ENCODE measurements at places on chromosomes 12 and 14. TPM values are rescaled to one million over a fixed set of nuclear protein-coding genes. Genes with fewer than 3 reads are reported as not detected.

The NFE2 gene
- total RNA-seq = 0.19 TPM

The CBLN3 gene
- 30.7 TPM for total RNA-seq

The TAS2R30 gene
- 2.8 TPM for total RNA-seq

GRCh38 chr12:25811656-25812126, 146.8 kb upstream of the RASSF8 start:
- H3K4me1 ChIP-seq = peaks cover 29% of the 10 kb centered on the region
- DNase-seq = no peak
- H3K4me3 ChIP-seq = peak overlapping the region; percentile 12
- no peak overlapping the region for H3K27ac ChIP-seq

- no peak overlapping the region for H3K4me3 ChIP-seq
- DNase-seq = no peak
- H3K4me1 ChIP-seq = peaks cover 9% of the 10 kb centered on the region
- H3K27ac ChIP-seq = no peak overlapping the region
Measured at GRCh38 chr14:100012478-100013327, 52.5 kb upstream of the EVL start.

GRCh38 chr12:131872154-131873051, 22.0 kb upstream of the ULK1 start:
- H3K4me3 ChIP-seq = no peak overlapping the region
- H3K36me3 ChIP-seq = no peaks in the 10 kb centered on the region
- H3K27me3 ChIP-seq = no peaks in the 10 kb centered on the region

GRCh38 chr12:41777064-41777790, 367.4 kb downstream of the GXYLT1 start:
- H3K4me3 ChIP-seq = no peak overlapping the region
- H3K36me3 ChIP-seq = no peaks in the 10 kb centered on the region
- H3K4me1 ChIP-seq = no peaks in the 10 kb centered on the region
- no peak overlapping the region for H3K27ac ChIP-seq

DNA sequence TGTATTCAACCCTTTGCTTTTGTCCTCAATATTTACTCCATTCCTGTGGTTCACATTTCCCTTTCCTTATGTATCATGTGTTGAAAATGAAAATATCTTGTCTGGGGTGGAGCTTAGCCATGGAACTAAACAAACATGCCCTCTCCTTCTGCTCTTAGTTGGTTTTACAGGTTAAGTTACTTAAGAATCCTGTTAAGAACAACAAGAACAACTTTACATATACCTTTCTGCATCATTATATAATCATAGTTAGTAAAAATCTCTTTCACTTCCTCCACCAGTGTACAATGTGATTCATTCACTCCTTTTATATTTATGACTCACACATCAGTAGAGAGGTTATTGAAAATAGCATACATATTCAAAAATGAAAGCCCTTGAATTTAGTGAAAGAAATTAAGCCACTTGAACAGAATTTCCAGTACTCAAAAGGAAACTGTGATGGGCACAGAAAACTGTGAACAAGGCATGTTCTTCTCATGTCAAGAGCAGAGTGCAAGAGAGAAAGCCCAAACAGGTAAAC, 307.7 kb downstream of the CCDC91 start:
- H3K4me1 ChIP-seq = peaks cover 9% of the 10 kb centered on the region
- peak overlapping the region; percentile 75 for H3K27ac ChIP-seq
- peak overlapping the region; percentile 3 for H3K4me3 ChIP-seq
- H3K36me3 ChIP-seq = peaks cover 5% of the 10 kb centered on the region
- peak; percentile 4 for DNase-seq
- no peaks in the 10 kb centered on the region for H3K27me3 ChIP-seq

- H3K4me3 ChIP-seq = no peak overlapping the region
- H3K27me3 ChIP-seq = peaks cover 5% of the 10 kb centered on the region
- H3K27ac ChIP-seq = no peak overlapping the region
- H3K36me3 ChIP-seq = no peaks in the 10 kb centered on the region
Measured at GRCh38 chr14:94244182-94244581, 48.9 kb downstream of the SERPINA10 start.

DNA sequence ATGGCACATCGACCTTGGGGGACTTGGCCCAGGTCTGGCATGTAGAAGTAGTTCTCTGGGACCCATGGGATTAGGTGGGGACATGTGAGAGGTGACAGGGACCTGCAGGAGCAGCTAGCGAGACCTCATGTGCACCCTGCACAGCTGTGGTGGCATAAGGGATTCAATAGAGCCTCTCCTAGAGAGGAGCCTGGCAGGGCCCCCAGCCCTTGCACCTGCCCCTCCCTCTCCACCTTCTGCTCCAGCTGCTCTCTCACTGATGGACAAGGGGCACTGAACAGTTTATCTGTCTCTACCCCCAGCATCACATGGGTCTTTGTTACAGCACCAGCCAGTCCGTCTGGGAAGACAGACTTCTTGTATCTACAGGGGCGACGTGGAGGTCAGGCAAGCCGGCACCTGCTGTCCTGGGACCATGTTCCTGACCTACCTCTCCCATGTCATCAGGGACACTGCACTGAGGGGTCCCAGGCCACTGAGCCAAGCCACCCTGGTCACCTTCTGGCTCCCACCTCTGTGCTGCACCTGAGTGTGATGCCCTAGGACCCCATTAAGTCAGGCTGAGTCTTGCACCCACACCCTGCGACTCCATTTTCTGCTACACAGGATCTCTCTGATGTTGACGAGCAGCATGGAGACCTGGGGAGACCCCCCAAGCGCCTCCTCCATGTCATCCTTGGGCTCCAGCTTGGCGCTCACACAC, 32.6 kb downstream of the DDX11 start:
- peaks cover 3% of the 10 kb centered on the region for H3K36me3 ChIP-seq
- no peaks in the 10 kb centered on the region for H3K27me3 ChIP-seq
- no peak for DNase-seq
- H3K4me3 ChIP-seq = no peak overlapping the region
- H3K4me1 ChIP-seq = no peaks in the 10 kb centered on the region
- H3K27ac ChIP-seq = no peak overlapping the region

GRCh38 chr14:68834816-68835215, 41.9 kb upstream of the ZFP36L1 start:
- H3K27ac ChIP-seq = no peak overlapping the region
- peaks cover 8% of the 10 kb centered on the region for H3K36me3 ChIP-seq

DNA sequence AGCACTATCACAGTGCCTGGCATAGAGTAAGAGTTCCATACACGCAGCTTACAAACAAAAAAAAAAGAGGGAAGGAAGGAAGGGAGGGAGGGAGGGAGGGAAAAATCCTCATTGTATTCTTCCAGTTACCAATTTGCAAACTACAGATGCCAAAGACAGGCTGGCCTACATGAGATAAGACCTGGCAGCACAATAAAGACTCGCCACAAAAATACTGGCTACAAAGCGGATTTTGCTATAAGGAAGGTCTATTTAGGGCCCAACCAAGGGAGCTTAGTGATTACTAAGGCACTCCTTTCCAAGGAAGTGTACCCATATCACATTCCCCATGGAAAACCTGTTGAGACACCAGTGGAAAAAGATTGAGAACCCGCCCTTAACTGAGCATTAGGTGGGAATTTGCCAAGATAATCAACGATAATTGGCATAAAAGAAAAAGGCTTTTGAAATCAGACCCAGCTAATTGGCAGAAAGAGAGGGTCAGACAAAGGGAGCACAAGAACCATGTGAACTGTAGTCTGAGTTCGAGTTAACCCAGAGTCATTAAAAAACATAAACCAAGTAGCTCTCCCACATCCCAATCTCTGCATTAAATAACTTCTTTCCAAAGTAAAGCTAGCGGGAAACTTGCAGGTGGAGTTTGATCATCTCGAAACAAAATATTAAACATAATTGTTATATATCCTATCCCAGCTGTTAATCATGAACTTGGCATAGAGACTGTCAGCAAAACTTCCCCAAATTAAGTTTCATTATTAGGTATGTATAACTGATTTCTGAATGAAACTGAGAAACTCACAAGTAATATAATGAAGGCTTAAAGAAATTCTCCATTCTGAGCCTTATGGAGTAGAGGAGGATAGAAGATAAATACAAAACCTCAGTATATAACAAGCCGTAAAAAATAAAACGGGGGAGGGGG, 50.1 kb downstream of the PHLDA1 start:
- H3K27me3 ChIP-seq = no peaks in the 10 kb centered on the region
- DNase-seq = no peak
- H3K4me1 ChIP-seq = peaks cover 84% of the 10 kb centered on the region
- H3K36me3 ChIP-seq = no peaks in the 10 kb centered on the region
- H3K4me3 ChIP-seq = no peak overlapping the region

All from activated T-cell treated with anti-CD3 and anti-CD28 coated beads, Interleukin-2, amount 50 U/mL, for 72 hours (primary cell).